ENCODE measurements at places on chromosomes 3 and 15.
A peak's percentile ranks its signal among the peaks of the same experiment; 100 is the strongest.

DNA sequence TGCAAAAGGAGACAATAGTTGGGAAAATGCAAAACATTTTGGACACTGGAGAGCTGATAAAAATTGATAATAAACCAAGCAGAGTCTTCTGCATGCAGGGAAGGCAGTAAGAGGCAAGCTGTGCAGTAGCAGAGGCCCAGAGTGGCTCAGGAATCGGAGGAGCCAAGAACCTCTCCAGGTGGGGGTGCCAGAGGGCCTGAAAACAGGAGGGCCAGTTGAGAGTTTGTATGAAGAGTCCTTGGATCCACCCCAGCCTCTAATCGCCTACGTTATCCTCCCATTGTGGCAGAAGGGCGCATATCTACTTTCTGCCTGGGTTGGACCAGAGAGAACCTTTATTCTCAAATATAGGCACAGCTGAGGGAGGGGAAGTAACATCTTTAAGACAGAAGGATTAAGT, 48.9 kb upstream of the RBP1 start:
- H3K4me1 ChIP-seq = no peaks in the 10 kb centered on the region
- no peak overlapping the region for H3K27ac ChIP-seq
- no peak overlapping the region for H3K4me3 ChIP-seq
- H3K27me3 ChIP-seq = no peaks in the 10 kb centered on the region

- H3K4me3 ChIP-seq = peak overlapping the region; percentile 26
- no peaks in the 10 kb centered on the region for H3K36me3 ChIP-seq
- no peak for DNase-seq
- no peaks in the 10 kb centered on the region for H3K4me1 ChIP-seq
These were observed 410 bp downstream of the PRR23E start for GRCh38 chr3:127193341-127193740.

DNA sequence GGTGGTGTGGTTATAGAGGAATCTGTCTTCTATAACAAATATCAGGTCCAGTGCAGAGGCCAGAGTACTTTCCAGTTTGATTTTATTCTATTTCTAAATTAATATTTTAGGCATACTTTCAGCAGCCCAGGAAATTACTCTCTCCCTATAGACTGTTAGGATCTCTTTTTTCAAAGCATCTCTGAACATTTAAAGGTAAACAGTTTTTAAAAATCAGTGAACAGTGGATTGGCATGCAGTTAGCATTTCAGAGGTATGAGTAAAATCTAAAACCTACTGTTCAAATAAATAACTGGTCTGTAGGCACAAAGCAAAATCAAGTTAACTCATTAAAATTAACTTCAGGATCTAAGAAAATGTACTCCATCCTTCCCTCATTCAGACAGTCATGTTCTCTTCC, 3.0 kb downstream of the ZBED2 start:
- no peaks in the 10 kb centered on the region for H3K27me3 ChIP-seq
- no peak overlapping the region for H3K4me3 ChIP-seq
- no peak overlapping the region for H3K27ac ChIP-seq
- no peaks in the 10 kb centered on the region for H3K4me1 ChIP-seq
- H3K36me3 ChIP-seq = no peaks in the 10 kb centered on the region
- no peak for DNase-seq

DNA sequence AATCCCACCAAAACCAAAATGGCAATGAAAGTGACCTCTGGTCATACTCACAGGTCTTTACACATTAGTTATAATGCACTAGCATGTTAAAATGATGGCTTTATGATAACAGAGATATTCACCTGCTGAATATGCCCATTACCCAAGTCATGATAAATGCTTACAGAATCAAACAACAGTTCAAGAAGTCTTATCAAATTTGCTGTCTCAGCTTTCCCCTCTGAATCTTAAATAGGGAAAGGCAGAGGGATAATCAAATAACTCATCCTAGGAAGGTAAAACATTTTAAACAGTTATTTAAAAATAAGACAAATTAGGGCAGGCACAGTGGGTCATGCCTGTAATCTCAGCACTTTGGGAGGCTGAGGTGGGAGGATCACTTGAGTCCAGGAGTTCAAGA, 52.8 kb upstream of the CRBN start:
- no peak overlapping the region for H3K27ac ChIP-seq
- H3K36me3 ChIP-seq = no peaks in the 10 kb centered on the region
- no peak for DNase-seq
- no peaks in the 10 kb centered on the region for H3K27me3 ChIP-seq
- no peaks in the 10 kb centered on the region for H3K4me1 ChIP-seq
- no peak overlapping the region for H3K4me3 ChIP-seq

GRCh38 chr3:138148503-138148902, 16.3 kb upstream of the A4GNT start:
- H3K27ac ChIP-seq = no peak overlapping the region
- H3K36me3 ChIP-seq = no peaks in the 10 kb centered on the region
- DNase-seq = no peak
- H3K4me1 ChIP-seq = no peaks in the 10 kb centered on the region

DNA sequence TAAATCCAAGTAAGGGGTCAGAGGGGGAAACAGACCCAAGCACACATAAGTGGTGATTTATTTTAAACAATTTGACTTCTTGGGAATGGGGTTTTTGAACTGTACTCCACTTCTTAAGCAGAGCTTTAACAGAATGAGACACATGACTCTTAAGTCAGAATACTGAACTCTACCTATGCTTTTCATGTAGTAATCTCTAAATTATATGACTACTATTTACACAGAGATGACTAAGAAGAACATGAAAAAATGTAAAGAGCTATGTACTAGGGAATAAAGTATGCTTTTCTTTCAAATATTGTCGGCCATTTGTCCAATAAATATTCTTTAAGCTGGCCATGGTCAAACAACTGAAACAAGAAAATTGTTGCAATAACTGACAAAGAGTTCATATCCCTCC, 35.2 kb downstream of the TRANK1 start:
- H3K27ac ChIP-seq = no peak overlapping the region
- no peaks in the 10 kb centered on the region for H3K4me1 ChIP-seq
- no peaks in the 10 kb centered on the region for H3K36me3 ChIP-seq
- no peak for DNase-seq
- no peak overlapping the region for H3K4me3 ChIP-seq
- no peaks in the 10 kb centered on the region for H3K27me3 ChIP-seq

DNA sequence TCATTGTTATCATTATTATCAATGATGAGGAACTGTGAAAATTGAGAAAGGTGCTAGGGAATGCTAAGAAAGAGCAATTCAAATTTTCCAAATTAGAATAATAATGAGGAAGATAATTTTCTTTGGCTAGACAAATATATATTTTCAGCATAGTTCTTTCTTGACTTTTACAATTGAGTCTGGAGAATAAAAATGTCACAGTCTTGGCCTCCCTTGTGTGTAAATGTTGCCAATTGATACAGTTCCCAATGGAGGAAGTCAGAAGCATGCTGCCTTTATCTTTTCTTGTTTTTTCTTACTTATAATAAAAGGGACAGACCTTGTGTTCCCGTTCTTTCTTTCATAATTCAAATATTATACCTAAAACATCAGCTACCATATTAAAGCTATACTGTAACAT, 774.4 kb downstream of the SI start:
- no peak for DNase-seq
- H3K36me3 ChIP-seq = no peaks in the 10 kb centered on the region
- H3K27ac ChIP-seq = no peak overlapping the region
- no peaks in the 10 kb centered on the region for H3K4me1 ChIP-seq

GRCh38 chr3:21919383-21919782, 168.4 kb upstream of the ZNF385D start:
- no peaks in the 10 kb centered on the region for H3K36me3 ChIP-seq
- no peak for DNase-seq
- no peaks in the 10 kb centered on the region for H3K4me1 ChIP-seq
- H3K4me3 ChIP-seq = no peak overlapping the region

DNA sequence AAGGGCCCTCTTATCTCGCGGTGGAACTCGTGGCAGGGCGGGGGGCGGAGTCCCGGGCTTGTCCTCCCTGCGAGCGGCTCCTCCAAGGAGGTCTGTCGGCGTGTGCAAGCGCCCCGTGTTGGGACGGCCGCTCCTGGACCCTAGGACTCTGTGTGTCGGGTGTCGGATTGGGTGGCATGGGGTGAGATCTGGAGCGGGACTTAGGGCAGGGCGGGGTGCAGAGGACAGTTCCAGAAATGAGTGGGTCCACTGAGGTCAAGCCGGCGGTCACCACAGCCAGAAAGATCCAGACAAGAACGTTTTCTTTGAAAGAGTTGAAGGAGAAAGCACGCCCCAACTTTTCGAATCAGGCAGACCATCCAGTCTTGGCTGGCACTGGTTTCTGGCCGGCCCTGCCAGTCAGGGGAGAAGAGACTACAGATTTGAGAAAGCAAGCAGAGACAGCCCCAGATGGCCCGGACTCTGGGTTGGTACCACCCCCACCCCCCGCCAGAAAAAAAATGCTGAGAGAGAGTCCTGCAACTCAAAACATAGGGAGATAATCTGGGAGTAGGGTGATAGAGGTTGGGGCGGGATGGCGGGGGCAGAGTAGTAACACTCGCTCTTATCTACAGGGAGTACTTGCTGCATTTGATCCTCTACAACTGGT, 784 bp upstream of the CISH start:
- no peaks in the 10 kb centered on the region for H3K27me3 ChIP-seq
- DNase-seq = no peak
- H3K4me1 ChIP-seq = peaks cover 33% of the 10 kb centered on the region
- peak overlapping the region; percentile 76 for H3K27ac ChIP-seq
- H3K4me3 ChIP-seq = peak overlapping the region; percentile 76

- H3K27me3 ChIP-seq = no peaks in the 10 kb centered on the region
- peaks cover 3% of the 10 kb centered on the region for H3K4me1 ChIP-seq
- H3K4me3 ChIP-seq = no peak overlapping the region
These were observed 55.3 kb downstream of the TPRA1 start for GRCh38 chr3:127535106-127535785.

DNA sequence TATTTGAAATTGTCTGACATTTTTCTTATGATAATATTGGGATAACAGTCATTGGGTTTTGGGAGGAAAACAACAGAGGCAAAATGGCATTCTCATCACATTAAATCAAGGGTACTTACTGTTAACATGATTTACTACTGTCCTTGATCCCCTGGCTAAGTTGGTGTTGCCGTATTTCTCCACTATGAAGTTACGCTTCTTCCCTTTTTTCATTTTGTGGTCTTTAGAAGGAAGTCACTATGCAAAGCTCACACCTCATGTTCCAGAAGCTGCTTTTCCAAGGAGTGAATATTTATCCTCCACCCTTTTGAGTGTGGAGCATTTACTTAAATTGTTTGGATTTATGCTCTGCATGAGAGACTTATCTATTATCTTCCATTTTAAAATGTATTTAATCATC, 63.7 kb downstream of the ALCAM start:
- H3K4me3 ChIP-seq = no peak overlapping the region
- no peaks in the 10 kb centered on the region for H3K4me1 ChIP-seq
- H3K27ac ChIP-seq = no peak overlapping the region
- DNase-seq = no peak
- no peaks in the 10 kb centered on the region for H3K27me3 ChIP-seq
- no peaks in the 10 kb centered on the region for H3K36me3 ChIP-seq

- no peak overlapping the region for H3K4me3 ChIP-seq
- H3K27ac ChIP-seq = no peak overlapping the region
- H3K4me1 ChIP-seq = no peaks in the 10 kb centered on the region
- no peaks in the 10 kb centered on the region for H3K36me3 ChIP-seq
These were observed 15.8 kb downstream of the HDC start for GRCh38 chr15:50249704-50250103.

GRCh38 chr15:99955181-99955525, 221.9 kb upstream of the LYSMD4 start:
- H3K27ac ChIP-seq = no peak overlapping the region
- H3K4me1 ChIP-seq = no peaks in the 10 kb centered on the region
- peak; percentile 12 for DNase-seq
- no peaks in the 10 kb centered on the region for H3K27me3 ChIP-seq

- H3K27ac ChIP-seq = no peak overlapping the region
- H3K4me1 ChIP-seq = no peaks in the 10 kb centered on the region
- no peak for DNase-seq
- no peaks in the 10 kb centered on the region for H3K36me3 ChIP-seq
These were observed 62.8 kb downstream of the ZPLD1 start for GRCh38 chr3:102497571-102497970.

DNA sequence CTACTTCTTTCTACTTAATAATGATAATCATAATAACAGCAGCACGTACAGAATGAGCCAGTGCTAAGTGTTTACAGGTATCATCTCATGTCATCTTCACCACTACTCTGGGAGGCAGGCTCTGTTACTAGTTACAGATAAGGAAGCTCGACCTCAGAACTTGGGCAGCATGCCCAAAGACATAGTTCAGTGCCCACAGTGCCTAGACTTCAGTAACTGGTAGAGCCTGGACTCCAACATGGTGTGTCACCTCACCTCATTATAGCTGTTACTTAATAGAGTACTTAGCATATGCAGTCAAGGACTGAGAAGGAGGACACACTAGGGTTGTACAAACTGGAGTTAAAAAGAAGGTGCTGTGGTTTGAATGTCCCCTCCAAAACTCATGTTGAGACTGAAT, 7.6 kb downstream of the GADL1 start:
- no peaks in the 10 kb centered on the region for H3K4me1 ChIP-seq
- H3K36me3 ChIP-seq = no peaks in the 10 kb centered on the region
- no peaks in the 10 kb centered on the region for H3K27me3 ChIP-seq
- no peak overlapping the region for H3K4me3 ChIP-seq
- DNase-seq = no peak

DNA sequence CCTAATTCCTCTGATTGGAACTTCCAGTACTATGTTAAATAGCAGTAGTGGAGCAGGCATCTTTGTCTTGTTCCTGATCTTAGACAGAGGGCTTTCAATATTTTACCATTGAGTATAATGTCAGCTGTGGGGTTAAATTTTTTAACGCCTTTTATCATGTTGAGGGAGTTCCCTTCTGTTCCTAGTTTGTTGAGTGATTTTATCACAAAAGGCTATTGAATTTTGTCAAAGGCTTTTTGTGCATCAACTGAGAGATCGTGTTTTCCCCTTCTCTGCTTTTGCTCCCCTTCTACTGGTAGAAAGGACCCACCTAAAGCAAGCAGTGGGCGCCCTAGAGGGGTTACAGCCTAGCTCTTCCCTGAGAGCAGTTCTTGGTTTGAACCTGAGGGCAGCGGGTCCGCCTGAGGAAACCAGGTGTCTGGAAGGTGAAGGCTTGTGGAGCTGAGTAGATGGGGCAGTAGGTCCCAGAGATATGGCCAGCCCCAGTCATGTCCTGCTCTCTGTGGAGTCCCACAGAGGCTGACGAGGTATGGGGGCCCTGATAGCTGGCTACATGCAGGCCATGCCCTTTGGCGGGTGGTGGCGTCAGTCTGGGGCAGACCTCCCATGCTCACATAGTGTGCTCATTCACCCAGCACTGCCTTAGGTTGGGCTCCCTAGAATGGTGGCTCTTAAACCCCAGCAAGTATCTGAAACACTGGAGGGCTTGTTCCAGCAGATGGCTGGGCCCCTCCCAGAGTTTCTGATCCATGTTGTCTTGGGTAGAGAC, 11.3 kb downstream of the HDAC11 start:
- no peak overlapping the region for H3K27ac ChIP-seq
- no peak overlapping the region for H3K4me3 ChIP-seq
- no peak for DNase-seq

- no peaks in the 10 kb centered on the region for H3K27me3 ChIP-seq
- DNase-seq = no peak
- H3K36me3 ChIP-seq = no peaks in the 10 kb centered on the region
- no peak overlapping the region for H3K27ac ChIP-seq
- H3K4me1 ChIP-seq = no peaks in the 10 kb centered on the region
These were observed 9.0 kb downstream of the MYD88 start for GRCh38 chr3:38147421-38147820.

- no peak for DNase-seq
- no peaks in the 10 kb centered on the region for H3K4me1 ChIP-seq
- H3K4me3 ChIP-seq = no peak overlapping the region
- no peaks in the 10 kb centered on the region for H3K36me3 ChIP-seq
- no peaks in the 10 kb centered on the region for H3K27me3 ChIP-seq
These were observed 52.6 kb downstream of the ERC2 start for GRCh38 chr3:56415652-56416051.
